Dermis microvascular lymphatic vessel endothelial cell (primary cell): ENCODE measurements at places on chromosomes 3 and 15.

- no peak for DNase-seq
Measured at GRCh38 chr3:119585856-119586570, 6.7 kb downstream of the ADPRH start.

DNA sequence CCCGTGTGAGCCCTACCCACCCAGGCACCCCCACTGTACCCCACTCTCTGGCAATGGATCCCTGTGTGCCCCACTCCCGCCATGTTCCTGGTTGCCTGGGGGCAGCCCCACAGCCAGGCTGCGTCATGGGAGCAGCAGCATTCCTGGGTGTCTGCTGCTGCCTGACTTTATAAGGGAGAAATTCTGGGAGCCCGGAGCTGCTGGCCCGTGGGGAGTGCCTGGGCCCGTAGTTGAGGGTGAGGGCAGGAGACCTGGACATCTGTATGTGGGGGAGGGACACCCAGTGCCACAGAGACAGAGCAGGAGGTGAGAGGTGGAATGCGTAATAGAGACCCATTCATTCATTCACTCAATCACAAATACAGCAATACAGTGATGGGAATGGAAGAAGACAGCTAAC, 15.1 kb downstream of the CSPG4 start:
- no peak for DNase-seq

DNA sequence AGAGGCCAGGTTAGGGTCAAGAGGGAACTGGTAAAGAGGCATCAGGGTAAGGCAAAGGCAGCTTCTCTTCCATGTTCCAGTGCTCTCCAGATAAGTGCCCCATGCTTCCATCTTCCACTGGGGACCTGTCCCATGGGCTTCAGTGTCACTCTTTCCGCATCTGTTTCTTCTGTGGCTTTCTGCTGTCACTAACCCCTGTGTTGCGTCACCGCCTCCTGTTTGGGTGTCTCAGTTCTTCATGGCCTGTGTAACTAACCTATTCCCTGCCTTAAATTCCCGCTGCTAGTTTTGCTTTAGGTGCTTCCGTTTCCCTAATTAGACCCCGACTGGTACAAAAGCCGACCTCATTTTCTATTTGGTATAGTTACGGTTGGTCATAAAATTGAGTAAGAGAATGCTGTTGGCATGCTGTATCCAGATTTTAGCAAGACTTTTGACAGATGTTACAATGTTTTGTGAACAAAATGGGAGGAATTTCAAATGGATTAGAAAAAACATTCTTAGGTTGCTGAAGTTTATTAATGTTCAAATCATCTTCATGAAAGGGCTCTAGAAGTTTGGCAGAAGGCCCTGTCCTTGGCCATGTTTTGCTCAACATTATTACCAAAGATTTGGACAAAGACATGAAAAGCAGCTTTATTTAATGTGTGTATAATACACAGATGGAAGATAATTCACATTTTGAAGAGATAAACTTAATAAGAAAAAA, 245.3 kb downstream of the BBX start:
- no peak for DNase-seq

- DNase-seq: no peak
Measured at GRCh38 chr3:46717447-46718231, at the start of gene PRSS50. TSS of gene PRSS50 (minus strand) at chr3:46717869. CDS start at chr3:46717824, 45 bp downstream.

DNA sequence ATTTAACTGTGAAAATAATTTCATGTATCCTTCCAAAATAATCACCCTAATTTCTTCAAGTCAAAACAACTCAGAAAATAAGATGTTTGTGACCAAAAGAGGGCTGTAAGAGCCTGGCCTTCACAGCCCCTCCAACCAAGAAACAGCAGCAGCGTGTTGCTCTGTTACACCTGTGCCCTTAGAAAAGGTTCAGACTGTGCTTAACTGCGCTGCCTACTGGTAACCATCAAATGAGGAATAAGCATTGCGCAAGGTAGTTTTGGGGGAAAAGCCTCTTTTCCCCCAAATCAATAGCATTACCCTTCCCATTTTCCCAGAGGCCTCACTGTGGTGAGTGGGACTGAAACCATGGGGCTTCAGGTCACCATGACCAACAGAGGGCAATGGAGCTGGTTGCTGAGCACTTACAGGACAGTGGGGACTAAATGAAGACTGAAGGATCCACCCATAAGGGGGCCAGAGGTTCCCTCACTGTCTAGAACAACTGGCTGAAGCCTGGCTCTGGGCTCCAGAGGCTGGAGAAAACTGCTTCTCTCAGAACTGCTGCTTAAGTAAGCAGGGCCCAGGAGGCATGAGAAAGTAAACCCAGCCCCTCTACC, 110.7 kb downstream of the PLCH1 start:
- DNase-seq: no peak

DNA sequence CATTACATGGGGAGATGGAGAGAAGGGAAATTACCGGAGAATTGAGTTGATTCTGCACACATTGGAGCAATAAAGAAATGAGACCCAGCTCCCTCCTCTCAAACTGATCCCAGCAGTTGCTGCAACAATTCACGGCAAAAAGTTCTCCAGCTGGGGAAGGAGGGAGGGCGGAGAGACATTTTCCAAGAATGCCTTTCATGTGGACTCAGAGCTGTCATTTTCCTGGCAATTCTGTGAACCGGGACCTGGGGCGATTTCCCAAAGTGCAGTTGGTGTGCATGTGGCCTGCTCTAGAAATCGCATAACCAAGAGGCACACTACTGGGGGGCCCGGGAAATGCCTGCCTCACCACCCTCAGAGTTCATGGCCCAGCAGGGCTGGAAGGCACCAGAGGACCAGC, 48.7 kb upstream of the IREB2 start:
- no peak for DNase-seq
